ENCODE measurements at places on chromosomes 16 and 17.

GRCh38 chr17:49670641-49671040, 7.3 kb downstream of the SPOP start:
- no peak for DNase-seq

GRCh38 chr17:522919-523318, 170.3 kb upstream of the RPH3AL start:
- DNase-seq, result no peak

DNA sequence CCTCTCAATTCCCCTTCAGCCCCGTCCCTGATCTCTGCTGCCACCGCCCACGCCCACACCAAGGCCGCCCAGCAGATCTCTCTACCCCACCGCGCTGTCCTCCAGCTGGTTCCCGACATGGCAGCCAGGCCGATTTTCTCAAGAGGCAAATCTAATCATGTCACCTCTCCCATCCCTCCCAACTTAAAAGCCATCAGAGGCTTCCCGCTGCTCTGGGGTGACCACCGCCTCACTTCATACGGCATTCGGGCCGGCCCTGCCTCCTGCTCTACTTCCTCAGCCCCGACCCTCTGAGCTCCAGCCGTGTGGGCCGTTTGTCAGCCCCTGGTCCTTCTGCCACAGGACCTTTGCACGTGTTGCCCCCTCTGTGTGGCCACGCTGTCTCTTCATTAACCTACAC, 63.2 kb downstream of the RPH3AL start:
- no peak for DNase-seq

GRCh38 chr16:72609933-72610332, 438.0 kb upstream of the PMFBP1 start:
- DNase-seq, result no peak

GRCh38 chr16:19851476-19851875, 33.2 kb downstream of the GPRC5B start:
- no peak for DNase-seq

DNA sequence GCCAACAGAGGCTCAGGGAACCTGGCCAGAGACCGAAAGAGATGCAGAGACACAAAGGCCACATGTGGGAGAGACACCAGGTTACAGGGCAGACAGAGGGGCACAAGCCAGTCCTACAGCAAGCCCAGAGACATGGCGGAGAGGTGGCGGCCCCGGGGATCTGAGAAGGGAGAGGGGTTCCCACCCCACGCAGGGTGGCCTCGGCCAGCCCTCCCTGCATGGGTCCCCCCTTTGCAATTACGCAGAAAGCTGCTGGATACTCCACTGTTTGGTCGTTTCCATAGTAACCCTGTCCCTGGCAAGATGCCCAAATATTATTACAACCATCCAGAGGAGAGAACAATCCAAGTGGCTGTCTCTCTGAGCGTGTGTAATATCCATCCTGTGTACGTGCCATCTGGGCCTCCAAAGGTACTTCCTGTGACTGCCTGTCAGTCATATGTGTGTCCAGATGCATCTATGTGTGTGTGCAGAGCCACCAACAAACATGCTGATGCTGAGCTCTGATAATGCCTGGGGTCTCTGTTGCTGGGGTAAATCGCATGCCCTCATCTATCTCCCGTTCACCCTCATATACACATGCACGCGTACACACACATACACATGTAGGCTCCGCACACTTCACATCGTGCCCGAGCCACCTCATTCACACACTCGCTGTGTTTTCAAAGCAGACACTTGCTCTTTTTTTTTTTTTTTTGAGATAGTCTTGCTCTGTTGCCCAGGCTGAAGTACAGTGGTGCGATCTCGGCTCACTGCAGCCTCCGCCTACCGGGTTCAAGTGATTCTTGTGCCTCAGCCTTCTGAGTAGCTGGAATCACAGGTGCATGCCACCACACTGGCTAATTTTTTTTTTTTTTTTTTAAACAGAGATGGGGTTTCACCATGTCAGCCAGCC, 5.5 kb downstream of the PCGF2 start:
- no peak for DNase-seq

DNA sequence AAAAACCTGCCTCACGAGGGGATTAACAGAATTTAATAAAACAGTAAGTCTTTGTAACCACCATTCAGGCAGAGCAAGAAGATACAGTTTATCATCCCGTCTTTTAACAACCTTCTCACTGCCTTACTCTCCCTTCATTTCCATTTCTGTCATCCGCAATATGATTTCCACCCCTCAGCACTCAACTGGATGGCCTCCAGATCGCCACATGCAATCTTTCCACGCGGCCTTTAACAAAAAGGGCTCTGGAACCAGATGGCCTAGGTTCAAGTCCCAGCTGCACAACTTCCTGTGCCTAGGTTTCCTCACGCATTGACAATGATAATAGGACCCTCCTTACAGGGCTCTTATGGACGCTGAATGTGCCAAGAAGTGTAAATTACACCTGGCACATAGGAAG, 103.6 kb downstream of the GAS7 start:
- no peak for DNase-seq

DNA sequence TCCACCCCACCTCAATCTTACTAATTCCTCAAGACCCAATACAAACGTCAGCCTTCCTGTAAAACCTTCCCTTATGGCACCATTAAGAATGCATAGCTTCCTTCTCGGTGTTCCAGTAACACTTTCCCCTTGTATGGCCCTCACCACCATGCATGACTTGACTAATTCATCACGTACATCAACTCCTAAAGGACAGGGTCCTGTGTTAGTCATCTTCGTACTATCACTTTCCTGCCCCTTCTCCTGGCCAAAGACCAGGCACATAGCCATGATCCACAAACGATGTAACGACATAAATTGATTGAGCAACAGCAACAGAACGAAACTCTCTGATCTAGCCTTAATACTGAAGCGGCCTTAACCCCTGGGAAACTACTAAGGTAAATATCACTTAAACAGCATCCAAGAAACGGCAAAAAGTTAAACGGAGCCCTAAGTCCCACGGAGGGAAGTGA, 612 bp downstream of the PSMD12 start:
- no peak for DNase-seq

DNA sequence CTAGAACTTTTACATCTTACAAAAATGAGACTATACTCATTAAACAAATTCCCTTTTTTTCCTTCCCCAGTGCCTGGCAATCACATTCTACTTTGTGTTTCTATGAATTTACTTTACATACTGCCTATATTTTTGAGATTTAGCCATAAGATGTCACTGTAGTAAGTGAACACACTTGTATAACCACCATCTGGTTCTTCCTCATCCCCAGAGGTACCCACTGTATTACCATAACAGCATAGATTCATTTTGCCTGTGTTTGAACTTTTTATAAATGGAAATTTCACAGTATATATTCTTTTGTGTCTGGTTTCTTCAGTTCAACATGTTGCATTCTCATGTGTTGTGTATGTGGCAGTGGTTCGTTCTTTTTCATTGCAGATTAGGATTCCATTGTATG, 15.8 kb downstream of the CYB5B start:
- DNase-seq, result no peak

DNA sequence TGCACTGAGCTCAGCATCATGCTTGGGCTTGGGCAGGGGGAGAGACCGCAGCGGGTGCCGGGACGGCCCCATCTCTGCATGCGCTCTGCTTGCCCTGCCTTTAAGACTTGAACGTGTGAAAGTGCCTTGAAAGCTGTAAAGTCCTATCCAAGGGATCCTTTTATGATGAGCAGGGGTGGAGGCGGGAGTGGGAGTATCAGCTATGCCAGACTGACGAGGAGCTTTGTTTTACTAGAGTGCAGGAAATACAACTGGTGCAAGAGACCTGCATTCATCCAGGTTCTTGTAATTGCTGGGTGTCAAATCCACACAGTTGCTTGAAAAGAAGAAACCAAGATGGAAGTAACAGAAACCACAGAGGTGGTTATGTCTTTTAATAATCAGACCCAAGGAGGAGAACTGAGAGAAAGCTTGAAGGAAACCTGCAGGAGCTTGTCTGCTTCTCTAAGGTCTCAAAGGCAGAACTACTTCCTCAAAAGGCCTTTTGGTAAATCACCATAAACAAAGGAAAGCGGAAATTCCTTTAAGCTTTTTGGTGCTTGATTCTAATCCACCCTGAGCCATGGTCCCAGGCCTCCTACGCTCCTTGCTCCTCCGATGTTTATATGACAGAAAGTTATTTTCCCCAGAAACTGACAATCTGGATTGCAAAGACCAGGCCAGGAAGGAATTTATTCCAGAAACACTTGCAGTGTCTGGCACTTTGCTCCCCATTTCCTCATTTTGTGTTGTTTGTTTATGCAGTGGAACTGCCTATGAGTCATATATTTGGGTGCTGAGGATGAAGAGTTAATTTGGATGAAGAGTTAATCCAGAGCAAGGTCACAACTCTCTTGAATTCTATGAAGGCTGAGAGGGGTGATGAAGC, 51.3 kb upstream of the FBXO47 start:
- no peak for DNase-seq

- DNase-seq, result no peak
Measured at GRCh38 chr17:50093246-50093645, 1.9 kb upstream of the PDK2 start.

- no peak for DNase-seq
Measured at GRCh38 chr17:82890339-82890730, 50.5 kb upstream of the ZNF750 start.

DNA sequence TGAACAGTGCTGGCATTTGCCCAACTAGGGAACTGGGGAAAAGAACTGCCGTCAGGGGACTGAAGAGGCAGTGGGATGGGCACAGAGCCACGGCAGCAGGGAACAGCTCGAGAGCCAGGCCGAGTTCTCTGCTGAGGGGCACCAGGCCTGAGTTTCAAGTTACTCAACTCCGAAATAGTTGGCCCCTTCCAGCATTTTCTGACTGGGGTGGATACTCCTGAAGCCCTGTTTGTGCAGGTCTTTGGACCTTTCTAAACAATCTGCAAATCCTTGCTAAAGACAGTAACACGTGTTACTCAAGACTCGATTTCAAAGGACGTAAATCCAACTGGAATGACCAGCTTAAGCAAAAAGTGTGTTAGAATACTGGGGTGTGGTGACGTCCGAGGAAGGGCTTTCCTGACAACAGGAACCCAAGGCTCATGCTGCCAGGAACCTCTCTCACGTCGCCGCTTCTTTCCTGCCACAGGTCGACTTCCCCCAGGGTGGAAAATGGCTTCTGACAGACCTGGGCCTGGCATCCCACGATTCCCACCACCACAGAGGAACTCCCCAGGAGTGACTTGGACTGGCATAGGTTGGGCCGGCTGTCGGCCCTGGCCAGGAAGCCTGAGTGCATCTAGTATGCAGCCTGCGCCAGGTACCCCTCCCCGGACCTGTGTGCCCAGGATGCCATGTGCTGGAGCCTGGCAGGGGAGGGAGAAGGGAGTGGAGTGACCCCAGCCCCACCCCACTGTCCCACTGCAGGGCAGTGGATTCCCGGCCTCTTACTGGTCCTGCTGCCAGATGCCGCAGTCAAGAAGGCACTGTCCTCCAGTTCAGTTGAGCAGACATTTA, 71.9 kb downstream of the N4BP1 start:
- DNase-seq, result no peak

DNA sequence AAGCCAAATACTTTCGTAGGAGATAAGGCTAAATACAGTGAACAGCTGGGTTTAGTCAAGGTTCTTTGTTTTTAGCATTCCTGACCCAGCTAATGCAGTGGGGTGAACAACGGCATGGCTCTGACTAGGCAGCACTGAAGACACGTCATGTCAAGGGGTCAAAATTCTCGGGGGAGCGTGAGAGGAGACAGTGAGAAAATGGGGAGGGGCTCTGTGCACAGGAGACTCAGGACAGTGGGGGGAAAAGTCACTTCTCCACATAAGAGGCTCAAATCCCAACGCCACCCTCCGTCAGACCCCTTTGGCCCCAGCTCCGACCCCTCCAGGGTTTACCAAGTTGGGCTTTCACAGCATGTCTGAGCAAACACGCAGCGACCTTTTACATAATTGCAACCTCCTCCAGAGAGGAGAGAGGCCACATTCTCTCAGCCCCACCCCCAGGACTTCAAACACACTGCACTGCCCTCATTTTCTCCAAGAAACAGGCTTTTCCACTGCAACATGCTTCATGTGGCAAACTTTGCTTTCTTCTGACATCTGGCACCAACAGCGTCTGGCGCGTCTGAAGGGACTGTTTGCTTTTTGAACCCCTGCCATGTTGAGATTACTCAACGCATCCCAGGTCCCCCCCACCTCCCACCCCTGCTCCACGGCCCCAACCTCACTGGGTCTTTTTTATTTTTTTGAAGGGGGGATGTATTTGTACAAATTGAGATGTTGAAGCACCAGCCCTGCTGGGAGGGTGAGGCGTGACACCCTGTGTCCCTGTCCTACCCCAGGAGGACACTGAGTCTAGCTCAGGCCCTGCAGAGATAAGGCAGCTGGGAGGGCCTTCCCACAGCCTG, 30.0 kb downstream of the AXIN2 start:
- DNase-seq, result no peak

- no peak for DNase-seq
Measured at GRCh38 chr16:75273054-75273925, 21.9 kb upstream of the BCAR1 start.

DNA sequence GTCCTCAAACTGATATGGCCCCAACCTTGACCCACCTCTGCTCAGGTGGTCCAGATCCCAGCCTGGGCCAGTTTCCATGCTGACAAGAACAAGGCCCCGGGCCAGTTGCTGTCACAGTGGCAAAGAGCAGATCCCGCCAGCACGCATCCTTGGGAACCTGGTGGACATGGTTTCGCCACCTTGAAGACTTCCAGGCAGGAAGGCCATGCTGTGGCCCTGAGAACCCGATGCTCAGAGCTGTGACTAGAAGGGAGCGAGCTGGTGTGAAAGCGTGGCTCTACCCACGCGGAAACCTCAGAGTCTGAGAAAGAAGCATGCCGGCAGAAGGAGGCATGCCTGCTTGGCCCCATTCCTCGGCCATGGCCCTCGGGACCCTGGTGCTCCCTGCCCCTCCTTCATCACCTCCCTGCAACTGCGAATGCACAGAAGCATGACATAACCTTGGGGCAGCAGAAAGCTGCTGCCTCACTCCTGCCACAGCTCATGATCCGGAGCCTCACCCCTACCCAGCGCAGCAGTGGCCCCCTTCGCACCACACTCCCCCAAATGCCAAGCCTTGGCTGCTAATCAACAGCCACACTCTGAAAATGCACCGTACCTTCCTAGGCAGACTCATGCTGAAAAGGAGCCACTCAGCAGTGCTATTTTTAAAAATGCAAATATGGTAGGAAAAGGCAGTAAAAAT, 33.2 kb downstream of the UBE2O start:
- DNase-seq, result no peak

DNA sequence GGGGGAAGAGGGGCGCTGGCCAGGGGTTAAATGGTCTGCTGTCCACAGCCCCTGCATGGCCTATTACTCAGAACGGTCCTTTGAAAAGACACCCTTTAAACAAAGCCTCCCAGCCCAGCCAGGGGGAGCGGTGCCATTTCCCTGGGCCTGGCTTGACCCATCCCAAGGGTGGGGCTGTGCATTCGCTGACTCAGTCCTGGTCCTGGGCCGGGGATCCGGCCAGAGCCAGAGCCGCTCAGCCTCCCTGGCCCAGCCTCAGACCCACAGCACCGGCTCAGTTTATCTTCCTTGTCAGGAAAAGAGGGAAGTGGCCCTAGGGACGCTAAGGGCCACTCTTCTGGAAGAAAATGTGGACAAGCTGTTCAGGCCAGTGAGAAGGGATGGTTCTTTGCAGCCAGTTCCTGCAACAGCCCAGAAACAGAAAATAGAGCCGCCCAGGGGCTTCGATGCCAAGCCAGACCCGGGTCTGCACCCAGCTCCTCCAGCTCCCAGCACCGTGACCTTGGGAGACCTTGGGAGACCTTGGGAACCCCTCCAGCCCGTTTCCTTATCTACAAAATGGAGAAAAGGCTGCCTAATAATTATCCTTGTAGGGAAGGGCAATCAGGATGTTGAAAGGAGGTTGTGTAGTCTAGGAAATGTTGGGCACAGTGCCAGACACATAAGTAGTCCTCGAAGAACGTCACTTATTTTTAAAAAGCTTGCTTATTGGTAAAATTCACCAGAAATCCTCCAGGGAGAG, 82.5 kb downstream of the ZDHHC7 start:
- no peak for DNase-seq

- DNase-seq, result no peak
Measured at GRCh38 chr17:68963958-68964357, 8.8 kb upstream of the ABCA8 start.
